ENCODE measurements at places on chromosomes 13 and 19.

DNA sequence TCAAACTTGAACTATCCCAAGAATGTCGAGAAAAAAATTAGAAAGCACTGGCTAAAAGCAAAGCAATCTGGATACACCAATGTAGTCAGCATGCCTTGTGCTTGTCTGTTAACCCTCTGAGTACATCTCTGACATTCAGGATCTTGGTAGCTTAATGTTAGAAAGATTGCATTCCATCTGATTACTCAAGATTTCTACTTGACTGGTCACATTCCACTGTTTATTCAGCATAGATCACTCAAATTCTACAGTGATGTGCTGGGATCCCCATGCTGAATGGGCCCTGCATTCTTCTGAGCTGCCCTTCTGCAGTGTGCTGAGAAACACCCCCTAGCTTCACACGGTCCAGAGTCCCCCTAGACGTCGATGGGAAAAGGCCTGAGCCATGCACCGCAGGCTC is 295.4 kb upstream of the MAB21L1 start:
- DNase-seq: no peak

DNA sequence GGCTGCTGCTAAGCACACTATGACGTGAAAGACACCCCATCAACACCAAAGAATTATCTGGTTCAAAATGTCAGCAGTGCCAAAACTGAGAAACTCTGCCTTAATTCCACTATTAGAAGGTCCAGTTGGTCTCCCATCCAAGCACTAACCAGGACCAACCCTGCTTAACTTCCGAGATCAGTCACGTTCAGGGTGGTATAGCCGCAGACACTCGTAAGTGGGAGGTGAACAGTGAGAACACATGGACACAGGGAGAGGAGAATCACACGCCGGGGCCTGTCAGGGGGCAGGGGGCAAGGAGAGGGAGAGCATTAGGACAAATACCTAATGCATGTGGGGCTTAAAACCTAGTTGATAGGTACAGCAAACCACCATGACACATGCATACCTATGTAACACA is 83.4 kb downstream of the C13orf42 start:
- no peak for DNase-seq

- no peak for DNase-seq
Observed at GRCh38 chr19:50628551-50628950, 11.1 kb downstream of the SYT3 start.

DNA sequence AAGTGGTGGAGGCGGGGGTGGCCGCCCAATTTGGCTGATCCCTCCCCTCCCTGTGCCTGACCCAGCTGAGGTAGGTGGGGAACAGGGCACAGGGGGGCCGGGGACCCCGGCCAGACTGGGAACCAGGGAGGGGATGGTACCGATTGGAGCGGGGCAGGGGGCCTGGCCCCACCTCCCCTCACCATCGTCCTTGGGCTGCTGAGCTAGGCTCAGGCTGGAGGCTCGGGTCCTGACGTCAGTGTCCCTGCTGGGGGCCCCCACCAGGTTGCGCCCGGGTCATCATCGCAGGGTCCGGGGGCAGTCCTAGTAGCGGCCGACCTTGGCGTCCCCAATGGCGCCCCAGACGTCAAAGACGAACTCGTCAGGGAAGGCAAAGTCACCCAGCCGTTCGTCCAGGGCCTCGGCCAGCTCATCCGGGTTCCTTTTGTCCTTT is 3.0 kb upstream of the PTGER1 start:
- no peak for DNase-seq

DNA sequence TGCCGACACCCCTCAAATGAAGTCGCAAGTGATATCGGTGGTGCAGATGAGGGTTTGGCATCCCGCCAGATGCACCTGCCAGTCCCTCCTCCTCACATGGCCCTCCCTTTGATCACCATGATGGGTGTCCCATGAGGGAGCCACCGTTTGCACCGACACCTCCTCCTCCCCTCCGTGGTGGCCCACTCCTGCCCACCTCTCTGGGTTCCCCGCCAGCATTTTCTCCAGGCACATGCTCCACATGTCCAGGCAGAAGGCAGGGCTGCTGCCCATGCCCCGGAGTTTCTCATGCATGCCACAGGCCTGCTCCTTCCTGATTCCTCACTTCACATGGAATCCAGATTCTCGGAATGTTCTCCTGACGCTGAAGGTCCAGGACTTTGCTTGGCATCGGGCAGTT is 49.3 kb downstream of the COL4A2 start:
- no peak for DNase-seq

DNA sequence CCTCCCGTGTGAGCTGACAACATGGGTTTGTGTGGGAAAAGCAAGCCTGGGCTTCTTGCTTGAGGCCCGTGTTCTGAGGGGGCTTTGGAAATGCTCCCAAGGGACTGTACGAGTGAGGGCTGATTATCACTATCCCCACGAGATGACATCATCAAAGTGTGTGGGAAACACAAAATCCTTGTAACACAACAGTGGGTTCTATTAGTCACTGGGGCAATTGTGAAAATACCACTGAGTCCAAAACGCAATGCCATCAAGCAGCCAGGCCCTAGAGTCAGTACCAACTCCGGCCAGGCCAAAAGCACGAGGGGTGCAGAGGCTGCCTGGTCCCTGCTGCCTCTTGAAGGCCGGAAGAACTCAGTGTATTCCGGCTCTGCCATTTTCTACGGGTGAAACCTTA is 29.6 kb downstream of the CAPS start:
- DNase-seq: no peak

DNA sequence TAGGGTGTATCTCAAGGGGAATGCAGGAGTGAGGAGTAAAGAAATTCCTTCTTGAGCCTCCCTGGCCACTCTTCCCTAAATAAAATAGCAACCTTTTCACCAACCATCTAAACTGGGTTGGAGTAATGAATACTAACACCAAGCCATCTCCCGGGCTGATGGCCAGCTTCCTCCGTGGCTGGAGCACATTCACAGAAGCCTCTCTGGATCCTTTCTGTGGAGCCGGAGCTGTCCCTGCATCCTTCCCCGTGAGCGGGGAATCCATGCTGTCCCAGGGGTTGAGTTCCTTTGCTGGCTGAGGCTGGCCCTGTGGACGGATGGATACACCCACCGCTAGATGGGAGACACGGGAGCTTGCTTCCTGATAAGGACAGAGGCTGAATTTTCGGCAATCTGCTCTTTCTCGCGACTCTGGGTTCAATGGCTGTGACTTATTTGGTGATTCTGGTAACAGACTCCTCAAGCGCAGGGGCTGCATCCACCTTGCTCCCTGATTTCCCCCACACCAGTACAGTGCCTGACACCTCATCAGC is 370.3 kb downstream of the ZNF536 start:
- no peak for DNase-seq

GRCh38 chr13:30061217-30061616 is 210.8 kb upstream of the UBL3 start:
- no peak for DNase-seq

- no peak for DNase-seq
Observed at GRCh38 chr13:87851410-87851809, 180.2 kb downstream of the SLITRK5 start.

DNA sequence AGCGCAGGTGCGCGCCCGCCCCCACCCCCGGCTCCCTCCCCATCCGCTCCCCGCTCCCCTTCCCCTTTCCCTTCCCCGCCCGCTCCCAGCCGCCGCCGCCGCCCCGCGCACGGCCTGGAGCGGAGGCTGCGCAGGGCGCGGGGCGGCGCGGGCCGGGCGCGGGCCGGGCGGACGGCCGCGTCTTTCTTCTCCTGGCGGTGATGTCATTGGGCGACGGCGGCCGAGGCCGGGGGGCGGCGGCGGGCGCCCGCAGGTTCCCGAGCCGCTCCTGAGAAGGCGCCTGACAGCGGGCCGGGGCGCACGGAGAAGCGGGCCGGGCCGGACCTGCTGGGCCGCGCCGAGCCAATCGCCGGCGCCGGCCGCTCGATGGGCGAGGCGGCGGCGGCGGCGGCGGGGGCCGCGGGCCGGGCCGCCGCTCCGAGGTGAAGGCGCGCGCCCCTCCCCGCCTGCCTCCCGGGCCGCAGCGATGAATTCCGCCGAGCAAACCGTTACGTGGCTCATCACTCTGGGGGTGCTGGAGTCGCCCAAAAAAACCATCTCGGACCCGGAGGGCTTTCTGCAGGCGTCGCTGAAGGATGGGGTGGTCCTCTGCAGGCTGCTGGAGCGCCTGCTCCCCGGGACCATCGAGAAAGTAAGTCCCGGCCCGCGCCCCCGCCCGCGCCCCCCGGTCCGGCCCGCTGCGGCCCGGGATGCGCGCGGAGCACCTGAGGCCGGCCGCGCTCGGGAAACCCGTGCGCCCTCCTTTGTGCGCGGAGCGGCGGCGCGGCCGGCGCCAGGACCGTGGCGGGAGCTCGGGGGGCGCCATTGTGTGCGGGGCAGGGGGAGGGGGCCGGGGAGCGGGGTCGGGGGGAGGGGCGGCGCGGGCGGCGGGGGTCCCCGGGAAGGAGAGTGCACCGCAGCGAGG is at the start of gene ARHGEF7:
Gene ARHGEF7 (plus strand): TSS at position 250 of the 904 bp plus-strand sequence. CDS start 217 bp downstream, at position 467.
- no peak for DNase-seq

- DNase-seq: no peak
Observed at GRCh38 chr13:75788481-75788981, 152.4 kb downstream of the LMO7 start.

- DNase-seq: no peak
Observed at GRCh38 chr13:101916108-101916774, 463.8 kb downstream of the ITGBL1 start.

- no peak for DNase-seq
Observed at GRCh38 chr13:95813139-95813538, 136.2 kb downstream of the DNAJC3 start.

- no peak for DNase-seq
Observed at GRCh38 chr19:43495082-43495481, 9.5 kb downstream of the PHLDB3 start.

DNA sequence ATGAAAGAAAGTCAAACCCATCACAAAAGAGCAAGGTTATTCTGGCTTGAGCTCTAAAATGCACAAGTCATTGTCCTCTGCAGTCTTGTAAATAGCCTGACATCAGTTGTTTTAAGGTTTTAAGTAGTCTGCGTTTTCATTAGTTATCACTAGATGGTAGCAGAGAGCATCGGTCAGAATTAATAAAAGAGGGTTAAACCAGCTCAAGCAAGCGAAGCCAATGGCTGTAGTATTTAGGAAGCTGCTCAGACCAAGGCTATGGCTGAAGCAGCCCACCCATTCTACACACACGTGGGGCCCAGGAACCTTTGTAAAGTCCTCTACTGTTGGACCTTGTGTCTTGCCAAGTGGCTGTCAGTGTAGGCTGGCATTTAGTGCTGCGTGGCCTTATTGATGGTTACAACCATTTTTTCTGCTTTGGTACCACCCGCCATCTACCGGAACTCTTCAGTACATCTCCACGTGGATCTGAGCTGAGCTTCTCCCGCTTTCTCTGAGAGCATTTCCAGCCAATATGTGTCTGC is 13.3 kb upstream of the ZNF57 start:
- no peak for DNase-seq

DNA sequence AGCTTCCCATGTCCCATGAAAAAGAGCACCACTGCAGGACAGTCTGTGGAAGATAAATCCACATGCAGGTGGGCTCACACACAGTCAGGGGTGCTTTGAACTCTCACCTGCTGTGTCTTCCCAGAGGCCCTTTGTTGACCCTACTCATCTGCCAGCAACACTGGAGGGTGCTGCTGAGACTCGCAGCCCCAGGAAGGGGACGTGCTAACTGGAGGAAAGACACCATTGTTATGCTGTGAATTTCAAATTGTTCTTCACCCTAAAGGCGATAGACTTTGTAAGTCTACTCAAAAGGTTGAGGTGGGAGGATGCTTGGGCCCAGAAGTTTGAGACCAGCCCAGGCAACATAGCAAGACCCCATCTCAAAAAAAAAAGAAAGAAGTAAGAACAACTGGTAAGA is 107.3 kb upstream of the SERP2 start:
- no peak for DNase-seq

- no peak for DNase-seq
Observed at GRCh38 chr19:17244618-17245534, 843 bp downstream of the NR2F6 start.

- no peak for DNase-seq
Observed at GRCh38 chr13:60165391-60166099, 1.8 kb upstream of the DIAPH3 start.

DNA sequence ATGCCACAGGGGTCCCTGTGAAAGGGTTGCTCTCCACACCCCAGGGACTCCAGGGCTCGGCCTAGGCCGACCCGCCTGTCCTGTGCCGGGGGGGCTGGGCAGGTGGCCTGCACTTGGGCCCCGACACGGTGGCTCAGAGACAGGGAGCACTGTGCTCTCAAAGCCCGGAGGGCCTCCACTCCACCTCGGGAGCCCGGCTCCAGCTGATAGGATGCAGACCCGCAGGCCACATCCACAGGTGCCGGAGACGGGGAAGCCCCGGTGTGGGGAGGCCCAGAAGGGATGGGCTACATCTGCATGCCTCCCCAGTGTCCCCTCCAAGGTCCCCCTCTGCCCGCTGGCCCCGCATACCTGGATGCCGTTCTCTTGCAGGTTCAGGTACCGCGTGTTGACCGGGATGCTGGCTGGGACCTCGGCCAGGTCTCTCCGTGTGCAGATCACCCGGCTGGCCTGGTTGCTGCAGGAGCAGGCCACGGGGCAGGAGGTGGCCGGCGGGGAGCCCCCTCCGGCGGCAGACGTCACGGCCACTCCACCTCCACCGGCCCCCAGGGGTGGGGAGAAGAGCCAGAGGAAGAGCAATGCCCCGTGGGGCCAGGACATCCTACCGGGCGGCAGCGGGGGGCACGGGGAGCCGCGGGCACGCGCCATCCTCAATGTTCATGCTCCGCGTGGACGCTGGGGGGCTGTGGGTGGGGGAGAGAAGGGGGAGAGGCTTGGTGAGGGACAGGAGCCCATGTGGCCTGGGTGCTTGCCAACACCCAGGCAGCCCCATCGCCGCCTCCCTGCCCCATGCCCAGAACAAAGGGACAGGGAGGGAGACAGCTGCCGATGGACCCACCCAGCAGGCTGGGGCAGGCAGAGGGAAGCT is 19.8 kb downstream of the LRRC4B start:
- DNase-seq: no peak

- DNase-seq: no peak
Observed at GRCh38 chr13:97542102-97542685, 108.2 kb downstream of the RAP2A start.

DNA sequence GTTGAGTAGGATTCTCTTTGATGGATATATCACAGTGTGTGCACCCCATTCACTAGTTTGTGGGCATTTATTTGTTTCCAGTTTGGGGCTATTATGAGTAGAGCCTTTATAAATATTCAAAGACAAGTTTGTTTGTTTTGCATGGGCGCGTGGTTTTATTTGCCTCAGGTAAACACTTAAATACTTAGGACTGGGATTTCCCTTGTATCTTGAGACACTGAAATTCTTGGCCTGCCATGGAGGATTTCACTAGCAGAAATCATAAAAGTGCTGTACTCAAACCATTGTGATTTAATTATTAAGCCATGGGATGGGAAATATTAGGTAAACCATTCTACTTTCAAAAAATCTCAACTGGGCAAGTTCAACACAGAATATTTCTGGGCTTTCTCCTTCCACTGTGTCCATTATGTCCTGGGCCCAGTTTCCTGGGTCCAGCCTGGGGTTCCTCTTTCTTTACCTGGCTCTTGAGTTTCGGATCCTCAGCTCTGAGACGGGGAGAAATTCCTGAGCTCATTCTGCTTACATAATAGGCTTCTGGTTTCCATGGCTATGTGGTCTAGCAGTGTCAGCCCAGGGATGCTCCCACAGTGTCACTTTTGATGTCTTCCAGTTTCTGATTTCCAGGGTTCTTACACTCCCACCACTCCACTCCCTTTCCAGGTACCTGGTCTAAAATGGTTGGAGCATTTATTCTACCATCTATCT is 14.4 kb downstream of the MYO16 start:
- no peak for DNase-seq
